Neural crest cell (in vitro differentiated cells): ENCODE measurements at places on chromosomes 2 and 18. TPM values are rescaled to one million over a fixed set of nuclear protein-coding genes. Genes with fewer than 3 reads are reported as not detected.

The GULP1 gene
- total RNA-seq, result 39.1 and 43.8 TPM in 2 replicates

The BAZ2B gene
- 65.9 and 76.2 TPM in 2 replicates for total RNA-seq

The FAM110C gene
- total RNA-seq, result 0.07 and 0.09 TPM in 2 replicates

The IGFBP5 gene
- total RNA-seq, result 140 TPM in 2 replicates

The ATOH8 gene
- total RNA-seq, result 6.9 and 7.7 TPM in 2 replicates

The LYPD6B gene
- total RNA-seq, result not detected in 2 replicates

The SPDYA gene
- 1.1 and 1.3 TPM in 2 replicates for total RNA-seq

The RAB27B gene
- 0.25 and 0.44 TPM in 2 replicates for total RNA-seq

The TUBB8B gene
- not detected in 2 replicates for total RNA-seq

The FZD7 gene
- total RNA-seq, result 89.1 and 91.0 TPM in 2 replicates

The HMSD gene
- total RNA-seq, result 8.5 and 10.0 TPM in 2 replicates

The ARHGAP25 gene
- total RNA-seq, result 2.5 and 3.0 TPM in 2 replicates

DNA sequence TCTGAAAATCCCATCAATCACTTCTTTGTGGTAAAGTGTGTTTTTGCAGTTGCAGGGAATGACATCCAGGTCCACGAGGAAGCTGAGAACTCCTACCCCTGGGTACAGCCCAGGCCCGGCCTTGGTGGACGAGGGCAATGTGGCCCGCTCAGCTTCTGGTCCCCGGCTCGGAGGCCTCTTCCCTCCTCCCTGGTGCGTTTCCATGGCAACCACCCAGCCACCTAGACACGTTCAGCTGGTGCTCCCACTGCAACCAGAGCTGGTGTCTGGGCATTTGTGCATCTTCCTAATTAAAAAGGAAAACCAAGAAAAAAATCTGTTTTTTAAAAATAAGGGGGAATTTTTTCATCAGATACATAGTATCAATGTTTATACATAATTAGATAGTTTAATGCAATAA lies 603.6 kb upstream of the SALL3 start:
- peak; percentile 25 for DNase-seq

DNA sequence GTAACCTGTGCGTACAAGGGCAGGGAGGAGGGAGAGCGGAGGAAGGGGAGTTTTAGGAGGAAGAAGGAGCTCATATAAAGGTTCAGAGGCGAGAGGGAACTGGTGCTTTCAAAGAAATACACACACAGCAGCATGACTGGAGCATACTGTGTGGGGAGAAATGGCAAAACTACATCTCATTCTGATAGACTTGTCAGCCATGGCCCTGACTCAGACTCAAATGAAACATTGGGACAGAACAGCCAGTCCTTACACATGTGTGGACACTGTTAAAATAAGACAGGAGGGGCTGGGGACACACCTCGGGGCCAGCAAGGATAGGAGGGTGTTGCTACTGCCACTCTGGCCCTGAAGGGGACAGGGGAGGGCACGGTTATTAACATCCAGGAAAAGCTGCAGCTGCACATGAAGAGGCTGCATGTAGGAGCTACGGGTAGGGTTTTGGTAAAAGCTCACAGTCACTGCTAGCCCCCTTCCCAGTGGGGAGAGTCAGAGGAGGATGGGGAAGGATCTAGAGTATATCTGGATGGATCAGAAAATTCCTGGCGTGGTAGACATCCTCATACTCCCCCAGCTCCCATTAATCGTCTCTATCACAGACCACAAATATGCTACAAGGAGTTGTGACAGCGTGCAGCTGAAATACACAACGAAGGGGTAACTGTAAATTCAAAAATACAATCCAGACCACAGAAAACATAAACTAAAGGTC lies 110.5 kb downstream of the GATA6 start:
- DNase-seq, result no peak

- no peak for DNase-seq
Measured at GRCh38 chr2:239895669-239896068, 129.5 kb downstream of the NDUFA10 start.

DNA sequence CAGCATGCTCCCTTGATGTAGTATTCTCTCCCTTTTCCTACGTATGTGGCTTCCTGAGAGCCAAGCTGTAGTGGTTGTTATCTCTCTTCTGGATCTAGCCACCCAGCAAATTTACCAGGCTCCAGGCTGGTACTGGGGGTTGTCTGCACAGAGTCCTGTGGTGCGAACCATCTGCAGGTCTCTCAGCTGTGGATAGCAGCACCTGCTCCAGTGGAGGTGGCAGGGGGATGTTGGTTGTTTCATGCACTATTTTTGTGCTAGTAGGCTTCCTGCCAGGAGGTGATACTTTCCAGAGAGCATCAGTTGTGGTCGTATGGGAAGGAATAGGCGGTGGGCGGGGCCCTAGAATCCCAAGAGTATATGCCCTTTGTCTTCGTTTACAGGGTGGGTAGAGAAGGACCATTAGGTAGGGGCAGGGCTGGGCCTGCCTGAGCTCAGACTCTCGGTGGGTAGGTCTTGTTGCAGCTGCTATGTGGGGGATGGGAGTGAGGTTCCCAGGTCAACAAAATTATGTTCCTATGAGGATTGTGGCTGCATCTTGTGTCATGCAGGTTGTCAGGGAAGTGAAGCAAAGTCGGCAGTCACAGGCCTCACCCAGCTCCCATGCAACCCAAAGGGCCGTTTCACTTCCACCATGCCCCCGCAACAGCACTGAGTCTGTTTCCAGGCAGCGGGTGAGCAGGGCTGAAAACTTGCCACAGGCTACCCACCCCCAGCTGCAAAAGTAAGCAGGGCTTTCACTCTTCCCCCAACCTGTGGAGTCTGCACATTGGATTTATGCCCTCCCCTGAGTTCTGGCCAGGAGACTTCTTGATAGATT lies 1139.5 kb downstream of the BCL11A start:
- DNase-seq, result no peak

- no peak for DNase-seq
Measured at GRCh38 chr2:101881131-101881530, 110.6 kb upstream of the IL1R2 start.

- no peak for DNase-seq
Measured at GRCh38 chr2:17790536-17790935, 25.7 kb upstream of the MSGN1 start.

GRCh38 chr2:239467281-239467955 lies 66.6 kb upstream of the HDAC4 start:
- no peak for DNase-seq

DNA sequence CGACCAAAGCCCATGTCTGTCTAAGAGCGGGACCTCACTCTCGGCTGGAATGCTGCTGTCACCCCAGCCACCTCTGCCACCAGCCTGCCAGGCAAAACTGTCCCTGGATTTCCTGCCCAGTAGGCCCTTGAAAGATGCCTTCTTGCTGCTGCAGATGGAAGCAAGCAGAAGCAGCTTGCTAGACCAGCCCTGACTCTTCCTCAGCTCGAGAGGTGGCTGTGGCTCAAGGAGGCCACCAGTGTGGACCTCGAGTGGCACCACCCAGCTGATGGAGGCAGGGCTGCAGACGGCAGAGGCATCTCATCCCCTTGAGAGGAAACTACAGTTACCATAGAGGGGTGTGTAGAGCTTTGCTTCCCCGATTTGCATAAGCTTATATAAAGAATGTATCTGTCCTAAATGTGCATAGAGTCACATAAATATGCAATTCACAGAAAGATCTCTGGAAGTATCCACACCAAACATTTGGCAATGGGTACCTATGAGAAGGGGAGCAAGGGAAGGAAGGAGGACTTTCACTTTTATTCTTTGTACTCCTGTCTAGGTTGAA lies 20.6 kb downstream of the ADCY3 start:
- DNase-seq, result no peak

GRCh38 chr2:210544831-210545230 lies 11.6 kb upstream of the CPS1 start:
- DNase-seq, result no peak

DNA sequence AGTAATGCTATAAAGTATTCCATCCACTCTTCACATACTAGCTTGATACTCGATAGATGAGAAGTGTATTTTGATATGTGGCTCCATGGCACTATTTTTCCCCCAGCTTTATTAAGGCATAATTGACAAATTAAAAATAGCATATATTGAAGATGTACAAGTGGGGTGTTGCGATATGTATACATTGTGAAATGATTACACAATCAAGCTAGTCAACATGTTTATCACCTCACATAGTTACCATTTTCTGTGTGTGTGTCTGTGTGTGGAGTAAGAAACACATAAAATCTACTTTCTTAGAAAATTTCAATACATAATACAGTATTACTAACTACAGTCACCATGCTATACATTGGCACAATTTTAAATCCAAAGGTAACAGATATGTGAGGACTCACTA lies 82.5 kb upstream of the MYT1L start:
- no peak for DNase-seq

DNA sequence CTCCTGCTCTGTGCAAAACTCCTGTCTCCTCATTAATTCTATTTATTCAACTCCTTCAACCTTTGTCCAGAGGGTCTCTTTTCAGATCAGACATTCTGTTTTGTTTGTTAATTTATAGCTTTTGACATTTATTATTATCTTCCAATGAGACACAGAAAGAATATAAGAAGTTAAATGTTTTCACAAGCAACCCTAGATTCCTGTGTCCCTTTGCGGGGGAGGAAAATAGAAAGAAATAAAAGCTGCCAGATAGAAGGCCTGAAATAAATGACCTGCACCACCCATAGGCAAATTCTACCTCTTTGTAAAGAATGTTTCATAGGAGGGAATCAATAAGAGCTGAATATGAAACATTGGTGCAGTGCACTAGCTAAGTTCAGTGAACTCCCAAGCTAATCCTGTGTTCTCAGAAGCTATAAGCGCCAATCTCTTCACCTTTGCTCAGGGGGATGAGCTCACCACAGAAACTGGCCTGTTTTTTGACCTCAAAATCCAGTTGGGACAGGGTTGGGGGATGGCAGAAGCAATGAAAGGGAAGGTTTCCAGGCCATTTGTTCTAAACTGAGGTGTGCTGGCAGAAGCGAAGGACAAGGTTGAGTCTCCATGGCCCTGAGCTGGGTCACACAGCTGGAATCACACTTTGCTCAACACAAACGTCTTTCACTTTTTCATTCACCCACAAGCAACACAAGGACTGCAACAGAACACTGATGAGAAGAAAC lies 258.6 kb downstream of the NRXN1 start:
- DNase-seq, result no peak

- no peak for DNase-seq
Measured at GRCh38 chr2:44616667-44617155, 255.0 kb downstream of the CAMKMT start.

- no peak for DNase-seq
Measured at GRCh38 chr18:24949908-24950307, 402.1 kb downstream of the ZNF521 start.

DNA sequence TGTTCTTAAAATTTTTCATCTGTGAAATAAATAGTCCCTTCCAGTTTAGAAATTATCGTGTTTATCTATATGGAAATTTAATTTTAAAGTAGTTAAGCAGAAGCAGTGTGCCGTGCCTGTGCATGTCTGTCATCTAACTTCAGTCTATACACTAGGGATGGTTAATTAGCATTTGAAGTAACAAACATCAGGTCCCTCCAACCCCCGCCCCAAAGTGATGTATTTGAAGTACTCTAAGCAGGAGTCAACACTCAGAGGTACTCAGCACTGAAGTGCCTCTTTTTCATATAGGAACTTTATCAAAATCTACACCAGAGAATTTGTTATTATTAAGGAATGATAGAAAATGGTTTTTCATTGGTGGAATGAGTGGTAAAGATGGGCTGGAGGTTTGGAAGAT lies 33.0 kb downstream of the LANCL1 start:
- DNase-seq, result no peak

DNA sequence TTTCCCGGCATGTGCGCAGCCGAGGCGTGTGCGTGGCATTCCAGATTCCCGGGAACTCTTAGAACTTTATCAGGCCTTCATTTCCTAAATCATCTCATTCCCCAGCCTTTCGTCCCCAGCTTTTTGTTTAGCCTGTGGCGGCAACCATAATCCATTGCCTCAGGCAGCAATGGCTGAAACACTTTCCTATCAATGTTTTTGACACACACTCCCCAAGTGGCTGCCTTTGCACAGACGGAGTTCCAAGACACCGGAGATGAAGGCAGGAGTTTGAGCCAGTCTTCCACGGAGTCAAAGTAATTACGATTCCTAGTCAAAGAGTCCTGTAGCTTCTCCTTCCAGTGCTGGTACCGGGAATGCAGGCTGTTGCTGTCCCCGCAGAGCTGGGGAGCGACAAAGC lies 64.8 kb downstream of the KCNG2 start:
- DNase-seq, result no peak

GRCh38 chr18:60936101-60936500 lies 397.1 kb upstream of the CDH20 start:
- DNase-seq, result no peak

DNA sequence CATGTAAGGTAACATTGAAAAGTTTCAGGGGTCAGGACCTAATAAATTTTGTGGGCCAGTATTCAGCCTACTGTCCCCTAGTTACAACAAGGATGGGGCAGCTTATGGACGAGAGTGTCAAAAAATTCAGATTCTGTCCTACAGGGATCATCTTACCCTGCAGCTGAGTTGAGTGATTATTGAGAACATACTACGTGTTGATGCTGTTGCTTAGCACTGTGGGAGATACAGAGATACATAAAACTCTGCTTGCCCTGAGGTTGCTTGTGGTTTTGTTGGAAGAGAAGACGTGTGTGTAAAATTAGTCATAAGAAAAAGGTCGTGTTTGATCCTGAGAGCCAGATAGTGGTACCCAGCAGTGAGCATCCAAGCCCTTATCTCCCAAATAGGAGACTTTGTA lies 253.2 kb downstream of the NEDD4L start:
- no peak for DNase-seq

DNA sequence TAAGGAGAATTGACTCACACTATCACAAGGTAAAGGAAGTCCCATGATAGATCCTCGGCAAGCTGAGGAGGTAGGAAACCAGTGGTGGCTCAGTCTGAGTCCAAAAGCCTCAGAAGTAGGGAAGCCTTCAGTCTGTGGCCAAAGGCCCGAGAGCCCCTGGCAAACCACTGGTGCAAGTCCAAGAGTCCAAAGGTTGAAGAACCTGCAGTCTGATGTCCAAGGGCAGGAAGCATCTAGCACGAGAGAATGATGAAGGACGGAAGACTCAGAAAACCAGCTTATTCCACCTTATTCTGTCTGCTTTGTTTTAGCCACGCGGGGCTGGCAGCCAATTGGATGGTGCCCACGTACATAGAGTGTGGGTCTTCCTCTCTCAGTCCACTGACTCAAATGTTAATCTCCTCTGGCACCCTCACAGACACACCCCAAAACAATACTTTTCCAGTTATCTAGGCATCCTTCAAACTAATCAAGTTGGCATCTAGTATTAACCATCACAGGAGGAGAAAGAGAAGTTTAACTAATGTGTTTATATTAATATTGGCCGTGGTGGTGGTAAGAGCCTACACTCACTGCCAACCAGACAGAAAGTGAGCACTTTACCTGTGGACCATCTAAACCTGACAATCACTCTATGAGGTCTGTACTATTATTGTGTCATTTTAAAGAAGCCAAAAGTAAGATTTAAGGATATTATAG lies 8.1 kb upstream of the TRIB2 start:
- no peak for DNase-seq
